NCI-H1694 treated with DMSO at 0.1 percent for 48 hours (cell line): ENCODE measurements at places on chromosomes 11 and 22.

DNA sequence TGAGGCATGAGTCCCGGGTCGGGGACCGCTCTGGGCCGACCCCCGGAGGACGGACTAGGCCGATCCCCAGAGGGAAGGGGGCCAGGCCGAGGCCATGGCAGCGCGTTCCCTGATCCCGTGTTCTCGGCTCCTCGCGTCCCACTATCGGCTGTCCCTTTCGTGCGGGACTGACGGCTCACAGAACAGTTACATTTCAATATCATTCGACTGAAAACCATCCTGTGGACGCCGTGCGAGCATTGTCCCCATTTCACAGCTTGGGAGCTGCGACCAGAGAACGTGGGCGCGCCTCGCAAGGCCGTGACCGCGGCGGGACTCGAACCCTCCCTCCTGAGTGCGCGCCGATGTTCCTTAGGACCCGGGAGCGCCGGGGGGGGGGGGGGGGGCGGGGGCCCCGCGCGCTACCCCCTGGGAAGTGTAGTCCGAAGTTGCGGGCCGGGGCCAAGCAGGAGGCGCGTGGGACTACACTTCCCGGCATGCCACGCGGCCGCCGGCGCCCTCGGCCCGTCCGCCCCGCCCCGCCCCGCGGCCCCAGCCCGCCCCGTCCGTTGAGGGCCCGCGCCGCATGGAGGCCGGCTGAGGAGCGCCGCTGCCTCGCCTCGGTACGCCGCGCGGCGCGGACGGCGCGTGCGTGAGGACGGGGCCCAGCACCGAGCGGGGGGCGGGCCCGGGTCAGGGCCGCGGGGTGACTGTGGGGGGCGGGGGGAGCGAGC is at the start of gene TRABD:
TSS of gene TRABD (plus strand) at position 539 of the 713 bp plus-strand sequence. CDS start 7,148 bp downstream, outside the sequence.
- DNase-seq = peak; percentile 90

- no peak for DNase-seq
Measured at GRCh38 chr22:20979243-20979809, 2.8 kb upstream of the LZTR1 start.

GRCh38 chr11:87002918-87003317 is 34.8 kb upstream of the TMEM135 start:
- DNase-seq = no peak

DNA sequence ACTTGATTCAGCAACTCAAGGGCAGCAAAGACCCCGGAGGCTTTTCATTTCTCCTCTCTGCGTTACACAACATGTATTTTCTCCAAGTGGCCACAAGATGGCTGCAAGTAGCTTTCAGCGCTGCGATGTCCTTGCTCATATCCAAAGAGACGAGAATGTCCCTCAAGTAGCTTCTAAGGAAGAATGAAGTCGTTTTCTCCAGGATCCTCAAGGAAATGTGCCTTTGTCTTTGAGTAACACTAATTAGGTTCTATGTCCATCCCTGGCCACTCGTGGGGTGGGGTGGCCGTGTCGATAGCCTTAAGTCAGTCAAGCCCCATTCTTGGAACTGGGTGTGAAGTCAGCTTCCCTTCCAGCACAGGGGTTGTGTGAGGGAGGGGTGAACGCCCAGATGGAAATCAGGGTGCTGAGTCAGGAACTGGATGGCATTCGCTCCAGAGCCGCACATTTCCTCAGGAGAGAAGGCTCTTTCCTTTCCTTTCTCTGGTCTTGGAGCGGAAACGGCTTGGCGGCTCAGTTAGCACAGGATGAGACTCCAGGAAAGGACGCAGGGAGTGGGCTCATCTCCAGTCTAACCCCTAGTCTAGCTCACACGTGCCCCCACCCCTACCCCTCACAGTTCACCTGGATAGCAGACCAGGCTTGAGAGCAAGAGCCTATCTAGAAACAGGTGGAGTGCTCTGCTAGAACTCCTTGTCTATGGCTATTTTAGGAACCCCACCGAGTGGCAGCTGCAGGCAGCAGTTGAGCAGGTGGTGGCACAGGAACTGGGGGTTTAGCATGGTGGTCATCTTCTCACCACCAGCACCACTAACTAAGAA is 44.3 kb downstream of the NNMT start:
- peak; percentile 13 for DNase-seq

DNA sequence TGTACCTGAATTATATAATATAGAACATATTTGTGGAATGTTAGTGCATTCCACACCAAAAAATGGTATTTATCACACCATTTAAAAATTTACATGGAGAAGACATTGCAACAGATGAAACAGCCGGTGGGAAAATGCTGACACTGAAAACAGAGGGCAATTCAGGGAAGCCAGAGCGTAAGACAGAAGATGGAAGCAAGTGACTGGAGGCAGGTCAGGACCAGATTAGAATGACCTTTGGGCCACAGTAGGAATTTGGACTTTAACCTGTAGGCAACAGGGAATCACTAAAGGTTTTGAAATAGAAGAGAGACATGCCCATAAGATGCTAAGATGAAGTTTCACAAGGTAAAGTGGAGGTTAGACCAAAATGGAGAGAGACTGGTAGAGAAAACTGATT is 60.5 kb downstream of the METTL15 start:
- no peak for DNase-seq

GRCh38 chr11:69854713-69855112 is 35.5 kb upstream of the FGF3 start:
- DNase-seq = no peak

DNA sequence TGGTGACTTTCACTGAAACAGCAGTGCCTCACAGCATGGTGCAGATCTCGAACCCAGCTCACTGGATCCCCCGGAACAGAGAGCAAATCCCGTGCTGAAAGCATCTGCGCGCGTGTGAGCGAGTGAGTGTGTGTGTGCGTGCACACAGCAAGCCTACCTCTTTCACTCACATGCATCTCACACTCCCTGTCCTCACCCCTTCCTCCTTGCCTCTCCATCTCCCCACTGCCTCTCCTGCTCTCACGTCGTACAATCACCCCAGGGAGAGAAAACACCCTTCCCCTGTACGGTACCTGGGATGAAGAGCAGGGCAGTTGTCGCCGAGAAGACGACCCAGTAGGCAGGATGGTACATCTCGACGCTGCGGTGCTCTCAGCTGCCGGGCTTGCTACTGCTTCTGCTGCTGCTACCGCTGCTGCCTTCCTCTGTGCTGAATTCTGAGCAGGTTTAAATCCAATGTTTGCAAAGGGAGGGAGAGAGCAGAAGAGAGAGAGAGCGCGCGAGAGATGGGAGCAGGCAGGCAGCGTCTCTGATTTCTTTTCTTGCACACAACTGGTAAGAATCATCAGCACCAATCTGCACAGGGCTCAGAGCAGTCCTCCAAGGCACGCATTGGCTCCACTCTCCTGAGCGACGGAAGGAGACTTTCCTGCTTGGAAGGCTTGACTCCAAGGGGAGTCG is at the start of gene OPCML:
TSS of gene OPCML (minus strand) at position 531 of the 681 bp plus-strand sequence.
- no peak for DNase-seq
